ENCODE measurements at places on chromosomes 12 and 14.
A peak's percentile ranks its signal among the peaks of the same experiment; 100 is the strongest.

GRCh38 chr12:113136128-113136989, 798 bp upstream of the RASAL1 start:
- DNase-seq = peak; percentile 68

GRCh38 chr12:31279390-31279924, 46.5 kb downstream of the SINHCAF start:
- DNase-seq = no peak

DNA sequence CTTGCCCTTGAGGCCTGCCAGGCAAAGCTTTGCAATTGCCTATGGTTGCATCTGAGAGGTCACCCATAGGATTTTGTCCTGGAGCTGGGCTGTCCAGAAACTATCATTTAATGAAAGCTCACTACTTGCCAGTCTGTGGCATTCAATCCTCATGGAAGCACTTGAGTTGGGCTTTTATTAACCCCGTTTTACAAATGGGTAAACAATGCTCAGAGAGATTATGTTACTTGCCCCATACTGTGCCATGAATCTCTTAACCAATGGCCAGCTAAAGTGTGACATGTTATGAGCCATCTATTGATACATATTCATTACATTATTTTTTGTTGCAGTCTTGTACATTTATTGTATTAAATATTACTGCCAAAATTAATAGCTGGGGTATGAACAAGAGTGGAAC, 35.9 kb downstream of the PDZRN4 start:
- no peak for DNase-seq

DNA sequence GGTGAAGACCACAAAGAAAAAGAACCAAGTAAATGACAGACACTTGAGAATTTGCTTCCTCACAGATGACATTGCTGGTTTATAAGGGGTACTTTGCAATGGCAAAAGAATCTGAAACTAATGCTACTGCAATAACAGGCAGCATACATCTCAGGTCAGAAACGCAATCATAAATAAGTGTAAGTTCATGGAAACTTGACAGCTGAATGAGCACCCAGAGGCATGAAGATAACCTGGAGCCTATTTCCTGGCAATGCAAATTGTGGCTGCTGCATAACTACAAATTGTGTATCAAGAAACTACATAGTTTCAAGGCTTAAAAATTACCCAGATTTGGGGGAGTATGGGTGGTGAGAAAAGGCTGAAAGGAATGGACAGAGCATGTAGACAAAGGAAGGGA, 8.5 kb upstream of the MYO1A start:
- DNase-seq = no peak

DNA sequence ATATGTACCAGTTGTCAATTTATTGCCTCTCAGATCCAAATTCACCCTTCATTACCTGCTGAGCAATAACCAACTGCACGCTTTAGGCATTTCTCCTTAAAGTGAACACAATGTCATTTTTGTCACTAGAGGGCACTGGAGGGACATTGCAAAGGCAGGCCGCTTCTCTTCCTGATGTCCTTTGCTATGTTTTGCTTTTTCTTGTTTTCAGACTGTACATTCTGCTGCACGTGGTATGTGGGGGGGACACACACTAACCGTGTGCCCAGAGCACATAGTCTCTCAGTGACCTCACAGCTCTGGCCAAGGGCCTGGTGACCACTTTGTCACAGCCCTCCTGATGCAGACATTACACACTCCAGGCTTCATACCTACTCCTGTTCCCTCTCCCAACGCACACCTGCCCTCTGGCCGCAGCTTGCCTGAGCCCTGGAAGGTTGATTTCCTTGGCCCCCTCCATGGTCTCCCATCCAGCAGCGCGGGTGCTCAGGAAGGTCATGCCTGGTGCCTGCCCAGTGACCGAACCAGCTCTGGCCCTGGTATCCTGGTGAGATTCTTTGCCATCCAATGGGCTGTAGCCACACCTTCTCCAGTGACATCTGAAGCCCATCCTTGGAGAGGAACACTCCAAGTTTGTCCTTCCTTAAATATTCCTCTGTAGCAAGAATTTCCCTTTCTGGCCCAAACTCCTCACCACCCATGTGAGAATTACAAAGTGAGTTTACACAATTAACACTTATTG, 39.9 kb downstream of the MYO1H start:
- peak; percentile 73 for DNase-seq

DNA sequence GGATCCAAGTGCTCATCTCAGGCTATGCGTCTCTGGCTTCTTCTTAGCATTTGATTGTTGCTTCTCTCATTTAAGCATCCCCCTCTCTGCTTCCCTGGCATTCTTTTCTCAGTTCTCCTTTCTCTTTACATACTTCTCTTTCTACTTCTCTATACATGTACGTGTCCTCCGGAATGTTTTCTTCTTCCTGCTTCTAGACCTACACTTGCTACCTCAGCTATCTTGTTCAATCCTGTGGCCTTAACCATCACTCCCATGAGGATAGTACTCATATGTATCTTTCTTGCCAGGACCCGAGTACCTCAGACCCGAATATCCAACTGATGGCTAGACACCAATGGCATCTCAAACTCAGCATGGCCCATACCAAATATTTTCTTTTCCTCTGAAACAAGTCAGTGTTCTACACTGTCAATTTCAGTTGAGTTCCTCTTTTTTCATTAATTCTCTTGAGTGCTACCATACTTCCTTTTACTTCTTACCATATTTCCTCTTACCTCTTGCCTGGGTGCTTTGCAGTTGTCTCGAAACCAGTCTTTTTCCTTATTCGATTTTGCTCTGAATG, 115.1 kb upstream of the SLC38A2 start:
- peak; percentile 32 for DNase-seq

GRCh38 chr12:45075587-45076282, 24.8 kb upstream of the DBX2 start:
- no peak for DNase-seq

GRCh38 chr12:31021809-31022494, 51.7 kb upstream of the DDX11 start:
- DNase-seq = no peak

DNA sequence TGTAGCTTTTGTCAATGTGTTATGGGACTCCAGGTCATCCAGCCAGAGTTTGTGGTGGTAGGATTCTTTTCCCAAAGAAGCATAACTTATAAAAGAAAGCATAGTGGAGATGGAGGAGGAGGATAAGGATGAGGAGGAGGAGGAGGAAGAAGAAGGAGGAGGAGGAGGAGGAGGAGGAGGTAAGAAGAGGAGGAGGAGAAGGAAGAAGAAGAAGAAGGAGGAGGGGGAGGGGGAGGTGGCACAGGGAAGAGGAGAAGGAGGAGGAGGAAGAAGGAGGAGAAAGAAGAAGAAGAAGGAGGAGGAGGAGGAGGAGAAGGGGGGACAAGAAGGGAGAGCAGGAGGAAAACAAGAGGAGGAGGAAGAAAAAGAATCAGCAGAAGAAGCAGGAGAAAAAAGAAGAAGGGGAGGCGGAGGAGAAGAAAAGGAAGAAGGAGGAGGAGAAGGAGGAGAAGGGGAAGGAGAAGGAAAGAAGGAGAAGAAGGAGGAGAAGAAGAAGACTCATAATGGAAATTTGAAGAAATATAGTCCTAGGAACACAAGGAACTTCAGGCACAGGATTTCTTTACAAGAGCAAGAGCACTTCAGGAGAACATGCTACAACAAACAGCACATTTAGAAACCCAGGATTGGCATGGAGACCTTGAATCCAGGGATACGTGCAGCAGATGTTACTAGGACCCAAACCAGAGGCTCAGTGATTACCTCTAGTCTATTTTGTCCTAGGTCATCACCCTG, 22.6 kb downstream of the TSPAN8 start:
- DNase-seq = no peak

DNA sequence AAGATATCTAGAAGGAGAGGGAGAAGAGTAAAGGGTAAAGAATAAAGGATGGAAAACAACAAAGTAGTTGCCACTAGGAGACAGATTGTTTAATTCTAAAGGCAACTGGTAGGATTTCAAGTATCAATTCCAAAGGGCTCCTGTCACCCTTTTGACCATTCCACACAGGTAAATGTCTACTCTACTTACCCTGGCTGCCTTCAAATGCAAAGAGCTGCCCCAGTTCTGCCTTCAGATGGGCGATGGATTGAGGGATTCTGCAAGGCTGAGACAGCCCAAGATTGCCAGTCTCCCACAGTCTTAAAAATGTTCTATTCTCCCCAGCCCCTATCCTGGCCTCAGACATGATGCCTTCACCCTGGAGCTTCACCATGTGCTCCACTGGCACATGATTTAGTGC, 11.4 kb downstream of the KRT76 start:
- DNase-seq = no peak

- DNase-seq = peak; percentile 28
These were observed 64.8 kb downstream of the HELB start for GRCh38 chr12:66367015-66367667.

DNA sequence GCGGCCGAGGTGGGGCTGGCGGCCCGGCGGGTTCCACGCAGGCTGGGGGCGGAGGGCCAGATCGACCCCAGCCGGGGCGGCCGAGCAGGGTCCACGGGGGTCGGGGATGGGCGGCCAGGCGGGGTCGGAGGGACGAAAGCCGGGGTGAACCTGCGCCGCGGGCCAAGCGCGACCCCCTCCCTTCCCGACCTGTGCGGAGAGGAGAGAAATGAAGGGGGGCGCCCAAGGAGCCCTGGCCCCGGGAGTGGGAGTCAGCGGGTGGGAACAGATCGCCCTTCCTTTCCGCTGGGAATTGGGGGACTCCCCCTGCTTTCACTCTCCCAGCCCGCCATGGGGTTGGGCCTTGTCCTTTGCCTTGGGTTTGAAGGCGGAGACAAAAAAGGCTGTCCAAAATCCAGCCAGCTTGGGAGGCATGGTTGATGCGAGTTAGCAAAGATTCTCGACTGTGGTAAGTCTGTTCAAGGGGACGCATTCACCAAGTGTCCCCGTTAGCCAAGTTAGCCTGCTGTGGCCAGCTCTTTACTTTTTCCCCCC, 559 bp upstream of the CKAP4 start:
- peak; percentile 33 for DNase-seq

DNA sequence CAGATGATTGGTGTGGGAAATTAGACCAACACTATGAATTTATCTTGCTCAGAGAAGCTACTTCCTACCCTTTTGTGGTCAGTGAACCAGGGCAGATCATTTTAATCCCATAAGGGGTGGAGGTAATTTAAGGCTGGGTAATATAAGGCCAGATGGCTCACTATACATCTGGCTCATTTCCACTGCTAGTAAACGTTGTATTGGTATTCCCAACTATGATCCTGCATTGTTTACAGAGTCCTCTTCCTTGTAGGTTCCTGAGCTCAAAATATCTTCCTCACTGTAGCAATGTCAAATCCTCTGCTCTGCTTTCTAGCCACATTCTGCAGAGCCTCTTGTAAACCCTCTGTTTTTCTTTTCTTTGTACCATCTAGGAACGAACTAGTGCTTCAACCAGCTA, 93.0 kb upstream of the MGAT4C start:
- DNase-seq = no peak

- DNase-seq = no peak
These were observed 267.0 kb downstream of the DACT1 start for GRCh38 chr14:58904776-58905175.
